ENCODE measurements at places on chromosomes 2 and 18.

DNA sequence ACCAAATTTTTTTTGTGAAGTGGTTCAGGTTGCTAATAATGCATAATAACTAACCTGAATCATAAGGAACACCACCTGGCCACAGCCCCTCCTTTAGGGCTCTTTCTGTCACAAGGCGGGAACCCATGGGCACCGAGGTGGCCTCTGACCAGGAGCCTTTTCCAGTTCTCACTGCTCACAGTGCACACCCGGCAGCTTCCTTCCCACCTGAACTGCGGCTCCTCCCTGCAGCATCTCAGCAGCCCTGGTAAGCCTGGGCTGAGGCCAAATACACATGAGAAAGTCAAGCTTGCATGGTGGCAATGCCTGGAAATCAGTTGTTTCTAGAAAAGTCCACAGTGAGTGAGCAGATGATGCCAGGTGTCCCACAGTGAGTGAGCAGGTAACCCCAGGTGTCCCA lies 77.6 kb upstream of the SNTG2 start:
- no peak for DNase-seq

DNA sequence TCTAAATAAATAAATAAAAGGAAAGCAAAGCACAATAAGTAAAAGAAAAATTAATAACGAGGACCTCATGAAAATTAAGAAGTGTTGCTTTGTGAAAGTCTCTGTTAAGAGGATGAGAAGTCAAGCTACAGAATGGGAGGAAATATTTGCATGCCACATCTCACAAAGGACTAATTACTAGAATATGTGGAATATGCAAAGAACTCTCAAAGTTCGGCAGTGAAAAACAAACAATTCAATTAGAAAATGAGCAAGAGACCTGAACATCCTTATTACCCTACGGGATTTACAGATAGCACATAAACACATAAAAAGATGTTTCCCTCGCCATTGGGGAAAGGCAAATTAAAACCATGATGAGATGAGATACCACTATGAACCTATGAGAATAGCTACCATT lies 23.3 kb downstream of the CYP26B1 start:
- no peak for DNase-seq

DNA sequence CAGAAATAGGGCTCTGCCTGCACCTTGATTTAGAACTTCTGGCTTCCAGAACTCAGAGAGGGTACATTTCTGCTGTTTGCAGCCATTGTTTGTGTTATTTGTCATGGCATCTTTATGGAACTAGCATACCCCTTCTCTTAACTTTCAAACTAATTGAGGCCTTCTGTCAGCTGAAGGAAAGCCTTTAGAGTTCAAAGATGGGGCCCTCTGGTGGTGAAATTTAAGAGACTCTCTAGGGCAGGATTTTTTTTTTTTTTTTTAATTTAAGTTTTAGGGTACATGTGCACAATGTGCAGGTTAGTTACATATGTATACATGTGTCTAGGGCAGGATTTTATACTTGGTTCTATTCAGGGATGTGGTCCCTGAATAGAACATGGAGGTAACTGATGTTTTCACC lies 260.6 kb upstream of the LINC00305 start:
- DNase-seq = no peak

DNA sequence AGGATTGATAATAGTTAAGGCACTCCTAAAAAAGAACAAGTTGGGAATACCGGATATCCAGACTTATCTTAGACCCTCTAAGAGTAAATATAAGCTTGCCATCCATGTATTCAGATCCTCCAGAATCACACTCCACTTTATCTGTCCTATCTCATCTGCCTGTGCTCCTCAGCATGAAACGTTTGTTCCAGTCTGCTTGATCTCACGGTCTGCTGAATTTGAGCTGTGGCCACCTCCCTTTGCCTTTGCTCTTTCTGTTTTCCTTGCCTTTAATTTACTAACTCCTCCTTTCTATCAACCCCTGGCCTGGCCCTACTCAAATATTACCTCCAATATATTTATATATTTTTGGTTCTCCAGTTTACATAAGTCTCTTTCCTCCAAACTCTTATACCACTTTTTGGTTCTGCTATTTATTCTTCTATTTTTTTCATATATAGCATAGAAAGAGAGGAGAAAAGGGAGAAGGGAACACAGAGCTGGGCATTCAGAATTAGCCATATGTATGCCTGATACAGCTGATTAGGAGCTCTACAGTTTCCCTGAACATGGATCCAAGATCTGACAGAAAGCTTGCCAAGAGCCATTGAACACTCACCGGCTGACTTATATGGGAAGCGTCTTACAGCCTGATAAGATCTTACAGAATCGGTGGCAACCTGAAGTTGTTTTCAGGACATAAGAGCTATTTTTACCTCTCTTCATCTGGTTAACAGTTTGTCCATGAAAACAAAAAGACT lies 21.8 kb upstream of the DNAJC27 start:
- DNase-seq = no peak

GRCh38 chr2:236776695-236777251 lies 207.1 kb downstream of the ACKR3 start:
- no peak for DNase-seq

DNA sequence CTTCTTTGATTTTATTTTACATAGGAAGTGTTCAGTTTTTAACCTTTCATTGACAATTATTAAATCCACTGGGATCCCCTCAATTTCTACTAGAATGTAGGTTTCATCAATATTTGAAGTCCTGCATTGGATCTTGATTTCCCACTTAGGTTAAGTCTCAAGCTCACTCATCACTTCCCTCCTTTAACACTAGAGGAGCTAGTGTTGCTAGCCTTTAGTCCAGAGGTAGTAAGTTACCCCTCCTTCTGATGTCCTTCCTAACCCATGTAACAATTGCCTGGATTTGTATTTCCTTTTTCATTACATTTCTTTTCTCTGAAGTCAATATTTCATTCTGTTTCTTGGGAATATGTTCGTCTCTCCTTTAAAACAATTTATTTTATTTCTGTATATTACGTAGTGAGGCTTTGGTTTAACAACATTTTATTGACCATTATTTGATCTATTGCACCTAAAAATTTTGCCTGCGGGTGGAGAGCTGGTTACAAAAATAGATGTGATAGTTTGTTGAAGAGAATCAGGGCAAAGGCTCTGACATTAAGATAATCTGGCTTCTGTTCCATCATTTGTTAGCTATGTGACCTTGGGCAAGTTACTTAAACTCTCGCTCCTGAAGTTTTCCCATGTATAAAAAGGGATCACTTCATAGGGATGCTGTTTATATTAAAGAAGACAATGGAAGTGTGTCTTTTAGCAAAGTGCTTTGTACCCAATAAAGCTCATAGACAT lies 833.0 kb downstream of the SLC4A3 start:
- DNase-seq = no peak

DNA sequence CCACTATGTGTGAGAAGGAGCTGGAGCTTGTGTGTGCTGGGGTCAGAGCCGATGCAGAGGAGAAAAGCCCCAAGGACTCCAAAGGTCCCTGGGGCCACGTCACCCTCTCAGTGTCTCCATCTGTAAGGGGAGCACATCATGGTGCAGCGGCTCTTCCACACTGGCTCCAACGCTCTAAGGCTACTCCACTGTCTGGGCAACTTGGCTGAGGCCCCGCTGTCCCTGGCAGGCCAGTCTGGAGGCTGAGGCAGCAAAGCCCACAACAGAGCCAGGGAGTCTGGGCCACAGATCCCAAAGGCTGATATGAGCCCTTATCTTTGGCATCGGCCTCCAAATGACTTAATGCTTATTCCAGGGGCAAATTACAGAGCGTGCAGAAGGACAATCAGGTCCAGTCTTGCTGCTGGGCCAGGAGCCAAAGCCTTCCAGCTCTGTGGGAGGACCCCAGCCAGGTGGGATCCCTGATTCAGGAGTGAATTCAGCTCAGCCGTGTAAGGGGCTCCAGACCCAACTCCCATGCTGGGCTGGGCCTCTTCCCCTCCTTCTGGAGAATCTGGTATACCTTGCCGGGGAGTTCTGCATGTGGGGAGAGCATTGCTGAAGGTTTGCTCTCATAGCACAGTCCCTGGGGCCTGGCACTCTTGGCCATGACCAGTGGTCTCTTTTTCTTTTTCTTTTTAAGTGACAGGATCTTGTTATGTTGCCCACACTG lies 1.8 kb upstream of the DUSP2 start:
- DNase-seq = no peak

- no peak for DNase-seq
Measured at GRCh38 chr2:24435391-24436316, 55.4 kb upstream of the NCOA1 start.

DNA sequence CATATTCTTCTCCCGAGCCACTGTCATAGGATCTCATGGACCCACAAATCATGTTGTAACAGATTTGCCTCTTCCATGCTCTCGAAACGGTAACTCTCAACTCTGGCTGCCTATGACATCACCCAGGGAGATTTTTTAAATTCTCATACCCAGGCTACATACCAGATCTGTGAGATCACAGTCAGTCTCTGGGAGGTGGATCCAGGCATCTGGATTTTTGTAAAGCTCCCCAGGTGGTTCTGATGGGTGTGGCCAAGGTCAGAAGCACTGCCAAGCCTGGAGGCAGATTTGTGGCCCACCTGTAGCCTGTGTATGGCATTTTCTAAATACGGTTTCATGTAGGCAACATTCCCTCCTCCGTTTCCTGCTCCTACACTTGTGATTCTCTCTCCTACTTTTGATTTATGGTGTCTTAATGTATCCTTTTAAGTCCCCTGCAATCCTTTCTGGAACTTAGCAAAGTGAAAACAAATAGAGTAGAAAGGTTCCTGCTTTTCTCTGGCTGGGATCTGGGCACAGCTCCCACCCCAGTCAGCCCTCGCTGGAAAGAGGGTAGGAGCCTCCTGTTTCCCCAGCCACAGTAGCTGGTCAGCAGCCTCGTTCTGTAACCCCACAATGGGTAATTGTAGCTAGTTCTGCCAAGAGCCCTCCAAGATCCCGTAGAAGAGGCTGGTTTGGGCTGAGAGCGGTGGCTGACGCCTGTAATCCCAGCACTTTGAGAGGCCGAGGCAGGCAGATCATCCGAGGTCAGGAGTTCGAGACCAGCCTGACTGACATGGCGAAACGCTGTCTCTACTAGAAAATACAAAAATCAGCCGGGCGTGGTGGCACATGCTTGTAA lies 96.2 kb downstream of the KLHL29 start:
- DNase-seq = no peak
